ENCODE measurements at places on chromosomes 2 and 18.

DNA sequence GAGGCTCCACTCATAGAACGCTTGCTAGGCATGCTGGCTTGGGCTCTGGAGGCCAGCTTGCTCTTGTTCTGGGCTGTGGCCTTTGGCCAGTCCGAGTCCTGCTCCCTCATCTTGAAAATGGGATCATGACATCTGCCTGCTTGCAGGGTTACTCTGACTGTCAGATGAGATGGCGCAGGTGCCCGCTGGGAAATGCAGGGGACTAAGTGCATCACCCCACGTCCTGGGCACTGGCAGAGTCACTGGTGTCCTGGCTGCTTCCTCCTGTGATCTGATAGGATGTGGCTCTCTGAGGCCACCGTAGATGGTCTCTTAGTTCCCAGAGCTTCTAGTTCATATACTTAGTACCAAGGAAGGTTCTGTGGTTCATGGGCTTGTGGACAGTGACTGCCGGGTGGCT lies 18.5 kb downstream of the LDLRAD4 start:
- DNase-seq: no peak

DNA sequence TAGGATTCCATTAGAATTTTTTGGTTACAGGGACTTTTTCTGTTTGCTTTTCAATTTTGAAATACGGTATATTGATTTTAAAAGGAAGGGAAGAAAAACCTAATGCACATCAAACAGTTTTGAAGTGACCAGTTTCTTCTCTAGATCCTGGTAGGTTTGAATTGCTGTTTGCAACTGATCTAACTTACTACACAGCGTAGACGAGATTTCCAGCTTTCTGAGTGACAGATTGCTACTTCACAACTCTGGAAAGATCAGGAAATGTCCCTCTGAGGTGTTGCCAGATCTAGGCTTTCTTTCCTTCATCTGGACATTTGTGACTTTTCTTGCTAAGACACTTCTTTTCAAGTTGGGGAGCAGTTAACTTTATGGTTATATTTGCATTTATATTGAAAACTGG lies 112.2 kb downstream of the DIS3L2 start:
- no peak for DNase-seq

DNA sequence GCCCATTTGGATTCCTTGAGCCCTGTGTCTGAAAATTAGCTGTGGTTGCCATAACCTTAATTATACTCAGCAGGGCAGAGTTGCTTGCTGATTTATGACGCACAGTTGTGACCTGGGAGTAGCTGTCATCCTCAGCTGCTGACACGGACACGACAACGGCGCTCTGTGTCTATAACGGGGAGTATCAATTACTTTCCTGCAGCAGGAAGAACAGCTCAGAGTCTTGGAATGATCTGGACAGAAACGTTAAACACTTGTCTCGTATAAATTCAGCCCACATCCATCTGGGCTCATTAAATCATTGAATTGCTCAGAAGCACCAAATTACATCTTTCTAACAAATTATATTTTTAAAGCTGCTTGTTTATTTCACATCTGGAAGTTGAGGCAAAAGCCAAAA lies 116.3 kb downstream of the SEPTIN10 start:
- DNase-seq: no peak

- DNase-seq: no peak
Measured at GRCh38 chr2:137775529-137775928, 188.7 kb upstream of the HNMT start.

DNA sequence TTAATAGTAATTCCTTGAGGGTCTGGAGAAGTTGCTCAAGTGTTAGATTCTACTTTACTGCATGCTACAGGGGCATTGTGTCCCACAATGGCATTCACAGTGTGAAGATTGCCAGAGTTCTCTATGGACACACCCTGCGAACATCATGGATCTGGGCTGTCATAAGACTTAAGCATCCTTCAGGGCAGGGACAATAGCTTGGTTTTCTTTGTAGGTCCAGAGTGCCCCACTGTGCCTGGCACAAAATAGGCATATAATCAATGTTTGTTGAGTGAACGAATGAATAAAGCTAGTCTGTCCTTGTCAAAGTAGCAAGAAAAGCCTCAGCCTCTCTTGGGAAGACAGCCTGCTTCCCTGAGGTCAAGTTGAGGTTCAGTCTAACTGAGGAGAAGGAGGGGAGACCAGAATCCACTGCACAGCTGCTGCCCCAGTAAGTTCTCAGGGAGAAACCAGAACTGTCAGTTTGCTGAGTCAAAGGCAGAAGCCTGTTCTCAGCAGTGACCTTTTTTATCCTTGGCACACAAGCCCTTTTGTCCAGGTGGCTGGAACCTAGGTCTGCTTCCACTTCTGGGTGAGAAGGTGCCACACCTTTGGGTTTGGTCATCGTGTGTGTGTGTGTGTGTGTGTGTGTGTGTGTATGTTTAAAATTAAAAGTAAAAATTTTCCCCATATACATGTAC lies 15.0 kb downstream of the INPP4A start:
- DNase-seq: no peak

DNA sequence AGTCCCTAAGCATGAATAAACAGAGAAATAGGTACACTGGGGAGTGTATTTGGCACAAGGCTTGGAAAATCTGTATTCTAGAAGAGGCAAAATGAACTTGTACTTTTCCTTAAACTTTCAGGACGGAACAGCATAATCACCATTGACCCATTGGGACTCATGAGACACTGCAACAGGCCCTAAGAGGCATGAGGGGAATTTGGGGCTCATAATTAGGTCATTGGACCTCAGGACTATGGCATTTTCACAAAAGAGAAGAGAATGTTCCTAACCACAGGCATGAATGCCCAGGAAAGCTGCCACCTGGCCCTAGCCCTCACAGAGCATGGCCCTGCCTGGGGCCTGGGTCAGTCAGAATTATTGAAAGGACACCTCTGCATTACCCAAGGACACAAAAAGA lies 67.9 kb upstream of the PIK3C3 start:
- DNase-seq: no peak

DNA sequence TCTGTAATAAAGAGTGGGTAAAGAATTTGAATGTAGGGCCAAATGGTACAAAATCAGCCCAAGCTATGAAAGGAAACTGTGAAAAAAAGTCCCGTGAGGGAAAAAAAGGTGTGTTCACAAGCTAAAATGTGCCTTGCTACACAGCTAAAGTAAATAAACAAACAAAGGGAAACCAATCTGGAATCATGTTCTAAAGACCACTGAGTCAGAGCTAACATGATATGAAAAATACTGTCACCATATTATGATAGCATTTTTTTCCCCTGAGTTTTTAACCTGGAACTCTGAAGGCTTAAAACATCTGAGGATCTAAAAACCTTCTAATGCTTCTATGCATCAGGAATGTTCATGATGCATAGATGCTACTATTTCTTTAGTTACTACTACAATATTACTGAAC lies 58.8 kb downstream of the SCN1A start:
- DNase-seq: no peak

DNA sequence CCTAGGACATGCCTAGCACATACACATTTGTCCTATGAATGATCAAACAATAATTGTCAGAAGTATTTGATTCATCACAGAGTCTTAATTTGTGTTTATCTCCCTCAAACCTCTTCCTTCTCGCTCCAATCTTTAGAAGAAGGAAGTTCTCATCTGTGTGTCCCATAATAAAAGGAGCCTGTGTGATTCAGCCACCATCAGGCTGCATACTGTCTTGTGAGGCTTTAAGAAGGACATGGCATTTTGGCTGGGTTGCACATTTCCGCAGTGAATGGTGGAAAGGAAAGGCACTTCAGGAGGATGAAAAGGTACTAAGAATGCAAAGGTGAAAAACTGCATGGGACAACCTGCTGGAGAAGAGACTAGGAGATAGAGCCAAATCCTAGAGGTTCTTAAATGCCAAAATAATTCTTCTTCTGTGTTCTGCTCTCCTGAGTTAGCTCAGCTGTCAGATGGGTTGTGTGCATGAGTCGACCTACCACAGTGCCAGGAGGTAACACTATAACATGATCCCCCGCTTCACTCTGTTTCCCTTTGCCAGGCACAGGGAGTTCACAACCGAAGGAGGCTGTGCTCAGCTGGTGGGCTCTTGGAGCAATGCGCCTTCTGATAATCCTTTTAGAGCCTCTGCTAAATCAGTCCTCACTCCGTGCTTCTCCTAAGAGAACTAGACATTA lies 120.1 kb downstream of the IRS1 start:
- DNase-seq: no peak

GRCh38 chr2:67702937-67703336 lies 305.8 kb downstream of the ETAA1 start:
- DNase-seq: no peak

- DNase-seq: no peak
Measured at GRCh38 chr2:74119339-74119738, 28.4 kb downstream of the BOLA3 start.

- DNase-seq: no peak
Measured at GRCh38 chr2:139480161-139480650, 700.0 kb upstream of the NXPH2 start.

DNA sequence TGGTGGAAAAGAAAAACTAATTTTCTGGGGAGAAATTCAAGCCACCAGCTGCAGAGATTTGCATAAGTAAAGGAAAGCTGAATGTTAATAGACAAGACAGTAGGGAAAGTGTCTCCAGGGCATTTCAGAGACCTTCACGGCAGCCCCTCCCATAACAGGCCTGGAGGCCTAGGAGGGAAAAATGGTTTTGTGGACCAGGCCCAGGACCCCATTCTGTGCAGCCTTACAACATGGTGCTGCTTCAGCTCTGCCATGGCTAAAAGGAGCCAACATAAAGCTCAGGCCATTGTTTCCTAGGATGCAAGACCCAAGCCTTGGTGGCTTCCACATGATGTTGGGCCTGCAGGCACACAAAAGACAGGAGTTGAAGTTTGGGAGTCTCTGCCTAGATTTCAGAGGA lies 697.1 kb downstream of the SOCS6 start:
- no peak for DNase-seq

GRCh38 chr2:120675460-120676130 lies 60.1 kb upstream of the GLI2 start:
- DNase-seq: peak; percentile 8

- DNase-seq: no peak
Measured at GRCh38 chr2:118841450-118841827, 6.0 kb downstream of the EN1 start.

DNA sequence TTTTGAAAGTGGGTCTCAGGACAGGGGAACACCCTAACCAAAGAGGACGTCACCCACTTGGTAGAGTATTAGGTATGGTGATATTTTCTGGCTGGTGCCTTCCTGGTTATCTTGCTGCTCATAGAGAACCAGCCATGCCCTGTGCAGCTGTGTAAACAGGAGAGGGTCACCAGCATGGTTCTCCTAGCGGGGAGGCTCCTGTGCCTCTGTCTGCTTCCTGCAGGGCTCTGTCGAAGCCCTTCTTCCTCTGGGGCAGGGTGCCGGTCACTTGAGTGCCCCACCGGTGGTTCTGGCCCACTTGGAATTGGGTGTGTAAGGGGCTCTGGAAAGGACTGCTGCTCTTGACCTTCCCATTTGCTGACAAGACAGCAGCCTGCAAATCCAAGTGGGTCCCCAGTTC lies 131.6 kb upstream of the MSH6 start:
- DNase-seq: peak; percentile 68

DNA sequence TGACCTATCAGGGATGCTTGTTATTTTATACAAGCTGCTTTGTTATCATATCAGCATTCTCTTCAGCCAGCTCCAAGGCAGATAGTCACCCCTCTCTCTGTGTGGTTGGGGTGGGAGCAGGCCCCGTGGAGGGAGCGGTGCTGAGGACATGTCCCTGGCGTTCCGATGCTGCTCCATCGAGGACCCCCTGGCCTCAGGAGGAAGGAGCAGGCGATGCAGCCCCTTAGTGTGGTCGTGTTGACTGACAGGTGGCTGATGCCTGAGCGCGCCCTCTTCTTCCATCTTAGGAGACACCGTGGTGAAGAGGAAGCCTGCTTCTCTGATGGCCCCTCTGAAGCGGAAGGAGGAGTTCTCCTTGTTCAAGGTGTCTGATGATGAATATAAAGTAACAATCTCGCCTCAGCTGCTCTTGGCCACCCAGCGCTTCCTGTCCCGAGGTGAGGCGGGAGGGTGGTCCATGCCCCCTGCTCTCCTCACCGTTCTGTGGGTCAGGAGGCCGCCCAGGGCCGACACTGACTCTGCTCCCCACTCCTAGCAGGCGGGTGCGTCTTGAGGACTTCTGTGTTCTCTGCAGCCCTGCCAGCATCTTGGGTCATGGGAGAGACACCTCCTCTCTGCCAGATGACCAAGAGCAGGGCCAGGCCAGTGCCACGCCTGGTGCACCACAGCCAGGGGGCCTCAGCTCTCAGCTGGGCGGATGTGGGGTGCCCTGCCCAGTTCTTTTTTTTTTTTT lies 10.6 kb downstream of the CNNM3 start:
- no peak for DNase-seq

DNA sequence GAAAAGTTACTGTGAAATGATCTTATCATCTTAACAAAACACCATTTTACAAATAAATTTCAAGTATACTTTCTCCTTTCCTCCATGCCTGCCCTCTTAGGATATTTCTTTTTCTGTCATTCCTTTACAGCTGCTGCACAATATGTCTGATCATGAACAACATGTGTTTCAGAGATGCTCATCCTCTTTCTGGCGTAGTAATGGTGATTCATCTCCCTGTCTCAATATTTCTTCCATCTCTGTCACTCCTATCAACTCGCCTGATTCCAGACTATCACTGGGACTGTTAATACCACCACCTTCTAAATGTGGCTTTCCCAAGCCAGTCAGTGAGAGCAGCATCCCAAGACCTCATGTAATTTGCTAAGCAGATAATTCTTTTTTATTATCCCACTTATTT lies 290.5 kb downstream of the GULP1 start:
- DNase-seq: no peak

GRCh38 chr2:214529514-214529913 lies 118.7 kb downstream of the VWC2L start:
- DNase-seq: no peak

DNA sequence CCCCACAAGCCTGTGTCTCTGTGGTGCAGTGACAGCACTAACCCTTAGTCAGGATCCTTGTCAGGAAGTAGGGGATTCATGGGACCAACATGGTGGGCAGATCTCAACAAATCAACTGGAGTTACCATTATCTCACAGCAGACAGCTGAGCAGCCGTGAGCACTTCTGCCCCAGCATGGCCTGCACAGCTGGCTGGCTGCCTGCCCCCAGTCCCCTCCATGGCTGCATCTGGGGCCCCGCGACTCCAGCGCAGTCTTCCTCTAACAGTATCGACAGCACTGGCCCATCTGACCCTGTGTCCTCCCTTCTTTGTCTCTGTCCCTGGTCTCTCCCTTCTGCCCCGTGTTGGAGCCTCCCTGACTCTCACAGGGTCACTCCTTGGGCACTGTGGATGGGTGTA lies 4.7 kb upstream of the ADCY3 start:
- no peak for DNase-seq

DNA sequence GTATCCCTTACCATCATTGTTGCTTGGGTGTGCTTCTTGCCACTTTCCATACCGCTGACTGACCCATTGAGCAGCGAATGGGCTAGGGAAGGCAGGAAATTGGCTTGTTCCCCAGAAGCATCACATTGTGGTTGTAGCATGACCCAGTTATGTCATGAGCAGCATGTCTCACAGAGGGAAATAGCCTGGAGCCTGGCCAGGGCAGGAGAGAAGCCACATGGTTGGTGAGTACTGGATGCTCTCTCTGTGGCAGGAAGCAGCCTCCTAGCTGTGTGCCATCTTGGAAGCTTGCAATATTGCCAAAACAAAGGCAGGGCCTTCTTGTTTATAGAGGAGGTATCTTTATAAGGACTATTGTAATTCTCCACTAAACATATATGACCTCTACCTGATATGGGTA lies 482.6 kb downstream of the PIK3C3 start:
- no peak for DNase-seq

GRCh38 chr2:98799375-98800329 lies 68.7 kb upstream of the MGAT4A start:
- DNase-seq: no peak
